ENCODE measurements at places on chromosomes 2 and 18.

GRCh38 chr2:138395565-138396306 is 105.8 kb upstream of the SPOPL start:
- DNase-seq = no peak

GRCh38 chr2:7030810-7031209 is 113.6 kb downstream of the RNF144A start:
- no peak for DNase-seq

DNA sequence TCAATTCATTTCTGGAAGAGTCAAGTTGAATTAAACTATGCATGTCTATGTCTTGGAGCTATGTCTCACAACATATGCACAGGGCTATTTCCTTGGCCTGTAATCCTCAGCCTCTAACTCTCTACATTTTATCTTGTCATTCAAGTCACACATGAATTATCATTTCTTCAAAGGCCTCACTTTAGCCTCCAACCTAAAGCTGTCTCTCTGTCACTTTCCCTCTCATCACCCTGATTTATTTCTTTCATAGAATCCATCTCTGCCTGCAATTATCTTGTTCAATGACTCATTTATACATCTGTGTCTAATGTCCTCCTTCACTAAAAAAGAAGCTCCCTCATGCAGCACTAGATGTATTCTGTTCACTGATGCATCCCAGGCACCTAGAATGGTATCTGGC is 614.2 kb upstream of the REG3G start:
- DNase-seq = no peak

GRCh38 chr2:146239392-146240135 is 1605.3 kb upstream of the ACVR2A start:
- DNase-seq = no peak

- DNase-seq = no peak
These were observed 21.2 kb upstream of the UGGT1 start for GRCh38 chr2:128069769-128070168.

DNA sequence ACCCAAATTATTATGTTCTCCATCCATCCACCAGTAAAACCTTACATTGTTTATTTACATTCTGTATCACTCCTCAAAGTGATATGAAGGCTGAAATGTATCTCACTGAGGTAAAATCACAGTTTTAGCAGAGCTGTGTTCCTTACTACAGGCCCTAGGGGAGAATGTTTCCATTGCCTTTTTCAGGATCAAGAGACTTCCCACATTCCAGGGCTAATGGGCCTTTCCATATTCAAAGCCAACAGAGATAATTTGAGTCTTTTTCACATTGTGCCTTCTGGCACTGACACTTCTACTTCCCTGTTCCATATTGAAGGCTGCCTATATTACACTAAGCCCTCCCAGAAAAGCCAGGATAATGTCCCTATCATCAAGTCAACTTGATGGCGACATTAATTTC is 20.0 kb downstream of the NETO1 start:
- no peak for DNase-seq

DNA sequence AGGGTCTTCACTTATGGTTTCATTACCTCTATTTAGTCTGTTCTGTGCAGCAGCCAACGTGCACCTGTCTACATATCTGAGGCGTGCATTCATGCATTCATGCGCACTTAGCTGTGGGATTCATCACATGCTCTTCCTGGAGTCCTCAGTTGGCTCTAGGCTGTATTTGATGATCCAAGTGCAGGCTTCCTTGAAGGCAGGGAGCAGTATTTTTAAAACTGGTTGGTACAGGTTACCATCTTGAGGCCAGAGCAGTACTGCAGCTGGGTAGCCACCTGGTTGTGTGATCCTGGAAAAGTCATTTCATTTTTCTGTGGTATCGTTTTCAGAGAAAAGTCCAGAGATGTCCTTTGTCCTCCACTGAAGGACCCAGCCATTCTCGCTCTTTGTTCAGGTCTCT is 109.8 kb downstream of the EN1 start:
- no peak for DNase-seq

DNA sequence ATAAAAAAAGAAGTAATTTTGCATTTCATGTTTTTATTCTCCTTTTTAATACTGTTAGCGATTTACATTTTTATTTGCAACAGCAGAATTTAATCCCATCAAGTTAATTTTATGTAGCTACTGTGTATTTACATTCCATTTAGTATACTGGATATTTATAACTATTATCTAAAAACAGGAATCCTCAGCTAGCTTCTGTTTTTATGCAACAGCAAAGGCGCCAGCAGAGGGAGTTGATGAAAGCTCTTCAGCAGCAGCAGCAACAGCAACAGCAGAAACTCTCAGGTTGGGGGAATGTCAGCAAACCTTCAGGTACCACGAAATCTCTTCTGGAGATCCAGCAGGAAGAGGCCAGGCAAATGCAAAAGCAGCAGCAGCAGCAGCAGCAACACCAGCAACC is 26.2 kb upstream of the SNORC start:
- DNase-seq = no peak

GRCh38 chr18:35749701-35750100 is 168.2 kb downstream of the GALNT1 start:
- no peak for DNase-seq

DNA sequence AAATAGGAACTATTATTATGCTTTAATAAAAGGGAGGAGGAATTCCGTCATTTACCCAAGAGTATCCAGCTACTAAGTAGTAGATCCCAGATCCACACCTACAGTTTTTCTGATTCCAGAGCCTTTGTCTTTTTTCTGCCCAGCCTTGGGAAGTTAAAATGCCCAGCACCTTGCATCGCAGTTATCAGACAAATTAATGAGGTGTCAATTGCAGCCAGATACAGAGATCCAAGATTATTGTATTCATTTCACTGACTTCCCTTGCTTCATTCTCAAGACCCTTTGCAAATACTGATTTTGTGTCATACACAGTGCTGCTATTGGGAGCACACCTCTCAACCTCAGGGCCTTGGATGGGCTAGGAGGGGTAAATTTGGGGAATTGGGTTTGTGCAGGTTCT is 1.1 kb downstream of the IL18R1 start:
- DNase-seq = no peak

- no peak for DNase-seq
These were observed 281.1 kb upstream of the RAB12 start for GRCh38 chr18:8328126-8328525.

DNA sequence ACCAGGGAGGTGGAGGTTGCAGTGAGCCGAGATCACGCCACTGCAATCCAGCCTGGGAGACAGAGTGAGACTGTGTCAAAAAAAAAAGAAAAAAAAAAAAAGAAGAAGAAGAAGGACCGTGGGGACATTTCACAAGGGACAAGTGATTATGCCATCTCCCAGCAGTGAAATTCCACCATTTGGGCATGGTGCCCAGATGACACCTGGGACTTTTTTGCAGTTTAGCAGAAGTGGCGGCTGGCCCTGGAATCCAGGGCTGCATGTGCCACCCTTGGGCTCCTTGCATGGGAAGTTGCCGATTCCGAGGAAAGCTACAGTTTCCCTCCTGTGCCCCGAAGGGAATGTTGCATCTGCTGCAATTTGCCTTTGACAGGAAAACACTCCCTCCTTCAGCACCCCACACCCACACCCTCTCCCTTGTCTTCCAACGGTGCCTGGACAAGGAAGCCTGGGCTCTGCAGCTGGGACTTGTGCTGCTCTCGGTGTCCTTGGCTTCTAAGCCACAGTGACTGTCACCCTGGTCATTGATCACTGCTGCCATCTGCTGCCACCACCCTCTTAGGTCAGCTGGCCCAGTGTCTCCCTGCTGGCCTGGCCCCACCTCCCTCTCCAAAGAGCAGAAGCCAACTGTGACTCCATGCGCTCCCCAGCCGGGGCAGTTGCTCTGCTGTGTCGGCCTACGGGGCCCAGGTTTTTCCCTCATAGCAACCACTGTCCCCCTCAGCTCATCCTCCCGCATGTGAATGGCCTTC is 56.4 kb upstream of the LRRC30 start:
- DNase-seq = no peak

- DNase-seq = no peak
These were observed 66.8 kb downstream of the MREG start for GRCh38 chr2:215946586-215946985.

DNA sequence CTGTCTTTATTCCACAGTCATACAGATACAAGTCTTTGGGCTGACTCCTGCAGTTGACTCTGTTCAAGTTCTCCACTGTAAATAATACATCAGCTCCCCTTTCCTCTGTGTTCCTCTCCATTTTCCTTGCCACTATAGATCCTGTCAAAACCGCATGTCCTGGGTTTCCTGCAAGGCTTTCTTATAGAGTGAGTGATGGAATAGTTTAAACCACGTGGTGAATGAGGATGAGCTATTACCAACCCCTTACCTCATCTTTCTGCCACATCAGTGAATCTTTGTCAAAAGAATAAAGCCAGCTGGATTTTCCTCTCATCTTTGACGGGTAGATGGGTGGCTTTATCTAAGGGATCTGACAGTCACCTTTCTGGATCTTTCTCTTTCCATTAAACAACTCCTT is 3.9 kb upstream of the GALNT14 start:
- no peak for DNase-seq

- no peak for DNase-seq
These were observed 17.9 kb downstream of the B3GNT7 start for GRCh38 chr2:231413456-231413855.

DNA sequence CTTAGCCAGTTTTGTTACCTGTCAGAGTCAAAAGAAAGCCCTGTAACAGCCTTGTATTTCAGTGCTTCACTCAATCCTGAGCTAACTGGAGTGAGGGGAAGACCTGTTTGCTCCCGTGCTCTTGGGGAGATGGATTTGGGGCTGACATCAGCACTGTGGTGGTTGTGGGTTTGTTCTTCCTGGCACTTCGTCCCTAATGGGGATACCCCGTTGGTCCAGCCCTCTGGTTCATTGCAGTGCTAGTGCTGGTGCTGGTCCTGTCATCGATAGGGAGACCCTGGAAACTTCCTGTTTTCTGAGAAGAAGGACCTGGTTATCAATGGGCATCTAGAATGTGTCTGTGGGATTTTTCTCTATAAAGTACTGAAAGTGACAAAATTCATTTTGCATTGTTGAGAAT is 205.4 kb downstream of the ZNF407 start:
- no peak for DNase-seq

GRCh38 chr2:83103613-83104012 is 1355.5 kb downstream of the SUCLG1 start:
- no peak for DNase-seq

- no peak for DNase-seq
These were observed 85.4 kb downstream of the NCKAP1 start for GRCh38 chr2:182952741-182953450.

- DNase-seq = no peak
These were observed 19.0 kb upstream of the NPAS2 start for GRCh38 chr2:100800915-100801314.

GRCh38 chr2:189221811-189222467 is 42.4 kb upstream of the COL5A2 start:
- DNase-seq = no peak

DNA sequence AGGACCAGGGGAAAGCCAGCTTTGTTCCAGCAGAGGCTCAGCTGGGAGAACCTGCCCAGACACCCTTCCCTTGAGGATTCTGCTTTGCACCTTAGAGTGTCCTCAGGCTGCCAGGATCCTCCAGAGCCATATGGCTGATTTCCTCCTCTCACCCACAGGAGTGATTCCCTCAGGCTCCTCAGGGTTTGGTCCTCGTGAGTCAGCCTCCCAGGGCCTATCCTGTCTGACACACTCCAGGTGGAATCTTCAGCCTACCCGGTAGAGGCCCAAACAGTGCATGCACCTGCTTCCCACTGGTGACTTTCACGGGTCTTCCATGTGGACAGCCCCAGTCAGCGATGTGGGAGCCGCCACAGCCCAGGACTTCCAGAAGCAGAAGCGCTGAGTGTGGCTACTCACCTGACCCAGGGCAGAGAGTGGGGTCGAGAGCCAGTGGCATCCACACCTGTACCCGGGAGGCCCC is 73.3 kb downstream of the TFCP2L1 start:
- DNase-seq = no peak

DNA sequence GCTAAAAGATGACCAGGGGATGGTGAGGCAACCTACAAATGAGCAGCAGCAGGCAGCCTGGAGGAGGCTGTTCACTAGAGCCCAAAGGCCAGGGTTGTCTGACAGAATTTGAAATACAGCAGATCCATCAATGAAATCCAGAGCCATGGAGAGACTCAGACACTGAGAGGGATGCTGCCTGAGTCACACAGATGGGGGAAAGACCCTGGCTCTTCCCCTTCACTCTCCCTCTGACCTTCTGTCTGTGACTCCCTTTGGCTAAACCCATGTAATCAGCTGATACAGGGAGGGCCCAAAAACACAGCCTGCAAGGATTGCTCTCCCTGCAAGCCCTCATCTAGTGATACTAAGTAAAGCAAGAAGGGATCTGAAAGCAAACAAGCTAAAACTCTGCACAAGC is 166.5 kb upstream of the SPOPL start:
- DNase-seq = no peak

DNA sequence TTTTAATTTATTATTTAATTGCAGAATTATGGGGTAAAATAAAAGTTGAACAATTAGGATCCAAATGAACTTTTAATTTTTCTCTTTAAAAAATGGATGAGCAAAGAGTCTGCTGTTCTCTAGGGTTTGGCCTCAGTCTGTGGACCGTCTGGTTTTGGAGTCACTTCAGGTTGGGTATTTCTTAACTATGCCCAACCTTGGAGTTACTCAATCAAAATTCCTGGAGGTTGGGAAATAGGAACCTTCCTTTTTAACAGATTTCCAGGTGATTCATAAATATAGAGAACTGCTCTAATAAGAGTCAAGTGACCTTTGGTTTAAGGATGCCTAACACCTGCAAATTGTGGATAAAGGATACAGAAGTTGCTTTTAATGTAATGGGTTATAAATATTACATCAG is 241.5 kb upstream of the GCFC2 start:
- no peak for DNase-seq

GRCh38 chr18:74950479-74950878 is 258.5 kb downstream of the PTGR3 start:
- no peak for DNase-seq

- DNase-seq = no peak
These were observed 886.2 kb upstream of the NRXN1 start for GRCh38 chr2:51918113-51918512.

DNA sequence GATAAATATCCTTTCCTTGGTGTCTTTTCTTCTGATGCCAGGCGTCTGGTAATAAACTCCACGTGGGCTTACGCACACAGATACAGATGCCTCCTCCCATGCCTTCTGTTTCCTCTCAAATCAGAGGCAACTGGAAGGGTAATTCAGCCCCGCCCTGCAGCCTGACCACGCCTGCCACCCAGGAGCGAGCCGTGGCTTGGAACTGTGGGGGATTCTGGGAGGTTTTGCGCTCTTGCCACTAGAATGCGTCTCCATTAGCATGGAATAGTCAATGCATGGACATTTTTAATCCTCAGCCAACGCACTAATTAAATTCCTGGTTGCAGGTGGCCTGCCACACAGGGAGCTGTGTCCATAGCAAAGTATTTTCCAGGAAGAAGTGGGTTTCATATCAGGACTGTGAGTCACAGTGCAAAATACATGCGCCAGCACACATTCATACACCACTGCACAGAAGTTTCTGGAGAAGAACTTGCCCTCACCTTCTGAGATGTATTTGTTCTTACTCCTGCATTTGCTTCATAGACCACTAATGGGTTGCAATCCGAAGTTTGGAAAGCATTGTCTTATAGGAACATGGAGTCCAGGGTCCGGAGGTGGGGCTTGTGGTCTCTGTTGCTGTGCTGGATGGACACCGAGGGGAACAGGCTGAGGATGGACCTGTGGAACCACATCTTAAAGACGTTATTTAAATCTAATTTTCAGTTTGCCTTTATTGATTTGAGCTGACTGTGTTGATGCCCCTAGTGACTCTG is 151.4 kb downstream of the LDLRAD4 start:
- no peak for DNase-seq

All from RWPE2 (cell line).